ENCODE measurements at places on chromosomes 2 and 18.

- no peak for DNase-seq
These were observed 416.5 kb upstream of the GYPC start for GRCh38 chr2:126239320-126239955.

GRCh38 chr18:46868169-46868921, 49.0 kb downstream of the PIAS2 start:
- DNase-seq: no peak

- DNase-seq: no peak
These were observed 856.6 kb upstream of the VRK2 start for GRCh38 chr2:57190007-57190406.

DNA sequence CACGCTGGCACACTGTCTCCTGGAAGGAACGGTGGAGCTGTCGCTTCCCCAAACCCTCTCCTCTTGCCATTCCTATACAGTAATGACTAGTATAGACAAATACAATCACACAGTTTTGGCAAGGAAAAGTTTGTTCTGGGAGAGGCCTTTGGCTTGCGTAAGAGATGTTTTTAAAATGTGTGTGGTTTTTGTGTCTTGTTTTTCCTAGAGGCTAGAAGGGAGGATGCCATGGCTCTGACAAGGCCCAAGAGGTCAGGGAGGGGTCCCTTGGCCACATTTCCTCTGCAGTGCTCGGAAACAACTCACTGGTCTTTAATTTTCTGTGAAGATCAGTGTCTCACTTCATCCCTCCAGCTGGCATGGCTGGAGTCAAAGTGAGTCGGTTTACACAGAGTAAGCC, 195.9 kb downstream of the SH3RF3 start:
- no peak for DNase-seq

- no peak for DNase-seq
These were observed 44.8 kb downstream of the NAB1 start for GRCh38 chr2:190693533-190694232.

DNA sequence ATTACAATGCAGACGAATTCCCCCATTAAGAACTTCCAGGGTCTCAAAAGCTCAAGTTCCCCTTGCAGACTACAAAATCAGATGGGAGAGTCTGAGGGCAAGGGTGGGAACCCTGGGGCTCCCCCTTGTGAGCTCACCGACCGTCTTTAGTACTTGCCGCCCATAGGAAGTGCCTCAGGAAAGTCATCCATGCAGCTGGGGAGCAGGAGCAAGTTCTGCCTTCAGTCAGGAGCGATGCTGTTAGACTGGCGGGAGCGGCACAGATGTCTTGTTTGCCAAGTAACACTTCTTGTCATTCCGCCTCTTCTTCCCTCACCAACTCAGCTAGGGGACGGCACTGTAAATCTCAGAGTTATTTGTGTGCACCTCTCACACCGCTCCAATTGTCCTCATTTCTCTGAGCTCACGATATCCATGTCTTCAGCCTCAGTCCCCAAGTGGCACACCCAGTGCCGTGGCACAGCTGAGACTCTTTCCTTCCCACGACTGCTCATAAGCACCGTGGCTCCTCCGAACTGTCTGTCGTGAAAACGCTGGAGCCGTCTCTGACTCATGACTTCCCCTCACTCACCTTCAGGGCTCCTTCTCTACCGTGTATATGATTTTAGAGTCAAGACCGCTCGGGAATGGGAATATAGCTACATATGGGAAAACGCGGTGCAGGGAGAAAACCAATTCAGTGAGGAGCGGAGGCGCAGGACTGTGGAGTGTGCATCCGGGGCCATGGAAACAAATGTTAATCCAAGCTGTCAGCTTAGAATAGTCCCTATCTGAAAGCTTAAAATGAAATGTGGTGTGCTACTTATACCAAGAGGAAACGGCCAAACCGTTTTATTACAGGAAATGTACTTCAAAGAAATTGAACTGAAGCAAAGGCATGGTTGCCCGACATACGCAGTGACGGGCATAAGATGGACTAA, 34.0 kb downstream of the UXS1 start:
- DNase-seq: peak; percentile 45

- no peak for DNase-seq
These were observed 1389.1 kb upstream of the TMEFF2 start for GRCh38 chr2:193583638-193584400.

DNA sequence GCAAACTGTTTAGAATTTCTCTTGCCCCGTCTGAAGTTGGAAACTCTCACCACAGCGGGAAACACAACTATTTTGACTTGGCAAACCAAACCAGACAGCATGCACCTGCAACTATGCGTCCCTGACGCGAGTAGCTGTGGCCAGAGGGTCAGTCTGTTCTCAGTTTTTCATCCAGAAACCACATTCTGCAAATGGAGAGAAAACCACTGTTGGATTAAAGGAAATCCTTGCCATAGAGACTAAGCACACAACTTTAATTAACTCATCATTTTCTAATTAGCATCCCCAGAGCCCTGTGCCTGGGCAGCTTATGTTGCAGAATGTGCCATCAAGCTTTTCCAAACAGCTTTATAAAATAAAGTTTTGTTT, 415.7 kb upstream of the TCF4 start:
- DNase-seq: no peak

DNA sequence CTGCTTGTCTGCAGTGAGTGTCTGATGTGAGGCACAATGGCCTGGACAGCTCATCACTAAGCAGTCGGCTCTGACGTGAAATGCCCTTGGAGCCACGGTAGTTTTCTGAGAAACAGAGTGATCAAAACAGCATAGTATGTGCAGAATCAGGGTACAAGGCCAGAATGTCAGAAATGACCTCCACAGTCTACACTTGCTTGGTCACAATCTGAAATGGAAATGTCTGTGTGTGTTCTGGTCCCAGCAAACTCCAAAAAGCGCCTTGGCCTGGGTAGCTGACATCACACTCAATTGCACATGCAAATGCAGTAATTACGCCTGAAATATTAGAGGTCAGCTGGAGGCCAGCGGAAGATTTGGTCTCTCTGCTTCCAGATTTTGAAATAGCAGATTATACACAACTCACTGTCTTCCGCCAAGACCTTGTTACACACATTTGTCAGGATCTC, 95.4 kb downstream of the CTAGE1 start:
- DNase-seq: no peak

DNA sequence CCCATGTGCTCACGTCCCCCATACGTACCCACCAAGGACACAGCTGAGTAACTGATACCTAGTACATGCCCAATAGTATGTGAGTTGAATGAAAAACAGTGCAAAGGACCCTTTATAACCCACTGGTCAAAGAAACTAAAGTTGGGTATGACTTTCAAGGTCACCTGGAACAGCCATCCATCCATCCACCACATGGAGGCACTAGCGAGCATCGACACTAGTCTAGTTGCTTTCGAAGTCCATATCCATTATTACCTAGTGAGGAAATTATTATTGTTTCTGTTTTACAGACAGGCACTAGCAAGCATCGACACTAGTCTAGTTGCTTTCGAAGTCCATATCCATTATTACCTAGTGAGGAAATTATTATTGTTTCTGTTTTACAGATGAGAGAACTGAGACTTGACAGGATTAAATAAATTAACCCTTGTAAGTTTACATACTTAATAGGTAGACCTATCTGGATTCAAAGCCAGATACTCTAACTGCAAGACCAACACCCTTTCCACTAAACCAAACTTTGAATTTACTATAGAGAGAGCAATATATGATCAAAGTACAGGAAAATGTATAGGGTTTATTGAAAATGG, 233.7 kb downstream of the METTL4 start:
- DNase-seq: no peak

DNA sequence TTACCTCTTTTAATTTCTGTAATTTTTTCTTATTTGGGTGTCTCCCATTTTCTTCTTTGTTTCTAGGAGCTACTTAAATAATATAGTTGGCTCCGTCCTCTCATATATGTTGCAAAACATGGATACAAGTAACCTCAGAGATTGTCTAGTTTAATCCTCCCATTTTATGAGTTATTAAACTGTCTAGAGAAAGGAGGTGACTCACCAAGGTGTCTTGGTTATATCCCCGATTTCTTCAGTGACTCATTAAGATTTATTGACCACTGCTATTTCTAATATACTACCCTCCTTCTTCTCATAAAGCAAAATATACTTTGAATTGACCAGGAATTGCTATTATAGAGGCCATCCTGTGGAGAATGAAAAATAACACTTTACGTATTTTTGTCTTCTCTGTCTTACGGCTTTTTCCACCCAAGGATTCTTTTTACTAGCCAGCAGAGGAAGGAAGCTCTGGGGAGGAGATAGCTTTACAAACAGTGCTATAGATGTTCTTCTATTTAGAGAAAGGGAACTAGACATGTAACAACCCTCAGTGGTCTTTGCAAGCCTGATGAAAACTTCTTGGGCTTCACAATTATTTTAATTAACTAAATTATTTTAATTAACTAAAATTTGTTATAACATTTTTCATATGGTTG, 300.4 kb upstream of the TNP1 start:
- no peak for DNase-seq

DNA sequence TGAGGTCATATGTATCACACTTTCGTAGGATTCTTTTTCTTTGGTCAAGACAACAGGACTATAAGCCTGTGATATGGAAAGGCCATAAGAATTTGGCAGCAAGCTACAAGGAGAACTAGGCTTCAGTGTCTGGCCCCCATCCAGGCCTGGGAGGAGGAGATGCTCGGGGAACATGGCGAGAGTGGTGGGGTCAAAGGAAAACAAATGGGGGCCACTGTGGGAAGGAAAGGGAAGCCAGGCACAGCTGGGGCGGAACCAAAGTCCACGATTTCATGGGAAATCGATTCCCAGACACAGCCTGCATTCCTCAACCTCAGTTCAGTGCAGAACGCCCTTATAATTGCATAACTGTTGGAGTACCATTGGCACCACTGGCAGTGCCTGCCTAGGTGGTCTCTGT, 58.2 kb downstream of the MBP start:
- no peak for DNase-seq

DNA sequence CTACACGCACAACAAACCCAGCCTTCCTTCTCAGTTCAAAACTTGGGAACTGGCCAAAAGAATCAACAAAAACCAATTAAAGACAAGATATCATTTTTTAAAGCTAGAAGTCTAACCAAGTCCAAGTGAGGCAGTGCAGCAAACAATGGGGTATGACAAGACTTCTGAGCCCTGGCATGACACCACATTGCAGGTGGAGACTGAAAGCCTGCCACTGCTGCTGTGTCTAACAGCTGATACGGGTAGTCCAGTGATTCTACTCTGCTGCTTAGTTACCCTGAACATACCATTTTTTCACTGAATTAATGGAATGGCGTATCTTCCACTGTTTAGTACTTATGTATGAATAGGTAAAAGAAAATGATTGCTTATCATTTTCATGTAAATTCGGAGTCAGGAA, 47.4 kb upstream of the KIDINS220 start:
- DNase-seq: no peak

- DNase-seq: no peak
These were observed 324.5 kb upstream of the EPHA4 start for GRCh38 chr2:221896505-221897151.

- no peak for DNase-seq
These were observed 2.2 kb upstream of the NRP2 start for GRCh38 chr2:205680067-205680466.

DNA sequence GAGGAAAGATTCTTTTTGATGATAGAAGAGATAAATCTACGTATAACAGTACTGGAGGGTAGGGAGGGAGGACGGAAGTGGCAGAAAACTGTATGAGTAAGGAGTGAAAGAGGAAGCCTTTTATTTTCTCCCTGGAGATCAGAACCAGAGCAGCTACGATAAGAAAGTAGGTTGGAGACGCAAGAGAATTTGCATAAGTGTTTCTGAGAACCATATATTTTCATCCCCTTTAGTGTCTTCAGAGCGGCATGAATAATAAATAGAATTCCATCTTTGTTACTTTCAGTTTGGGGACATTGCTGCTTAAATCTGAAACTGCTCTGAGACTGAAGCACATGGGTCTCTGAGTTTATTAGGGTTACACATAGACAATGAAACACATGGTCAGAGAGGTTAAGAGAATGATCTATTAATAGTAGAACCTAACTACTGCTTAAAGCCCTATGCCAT, 230.2 kb upstream of the TNP1 start:
- DNase-seq: no peak

DNA sequence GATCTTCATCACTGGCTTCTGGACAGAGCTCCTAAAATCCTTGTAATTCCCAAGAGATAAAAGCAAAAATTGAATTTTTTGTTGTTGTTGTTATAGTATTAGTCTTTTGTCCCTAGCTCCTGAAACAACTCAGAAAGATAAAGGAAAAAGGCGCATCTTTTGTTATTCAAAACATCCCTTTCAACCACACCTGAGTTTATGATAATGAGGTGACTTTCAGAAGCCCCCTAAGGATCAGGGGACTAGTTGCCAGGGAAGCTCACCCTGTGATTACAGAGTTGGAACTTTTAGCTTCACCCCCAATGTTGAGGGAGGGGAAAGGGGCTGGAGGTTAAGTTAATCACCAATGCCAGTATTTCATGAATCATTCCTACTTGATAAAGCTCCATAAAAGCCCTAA, 10.3 kb upstream of the CERKL start:
- DNase-seq: no peak

GRCh38 chr2:127593228-127594115, 52.5 kb upstream of the GPR17 start:
- DNase-seq: no peak

- DNase-seq: no peak
These were observed 252.8 kb upstream of the APCDD1 start for GRCh38 chr18:10201659-10202058.

DNA sequence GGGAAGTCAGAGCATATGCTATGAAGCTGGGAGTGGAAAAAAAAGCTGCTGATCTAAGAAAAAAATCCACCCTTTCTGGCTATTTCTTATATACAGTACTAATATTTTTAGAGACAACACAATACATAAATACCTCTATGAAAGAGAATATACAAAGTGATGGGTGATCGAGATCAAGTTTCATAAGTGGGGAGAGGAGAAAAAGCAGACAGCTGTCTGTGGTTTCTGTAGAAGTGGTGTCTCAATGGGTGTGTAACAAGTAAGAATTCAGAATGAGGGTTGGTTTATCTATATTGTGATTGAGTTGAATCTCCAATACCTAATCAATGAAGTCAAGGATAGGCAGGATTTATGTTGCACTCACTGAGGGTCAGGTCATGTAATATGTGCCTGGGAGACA, 191.0 kb downstream of the HNMT start:
- DNase-seq: no peak

DNA sequence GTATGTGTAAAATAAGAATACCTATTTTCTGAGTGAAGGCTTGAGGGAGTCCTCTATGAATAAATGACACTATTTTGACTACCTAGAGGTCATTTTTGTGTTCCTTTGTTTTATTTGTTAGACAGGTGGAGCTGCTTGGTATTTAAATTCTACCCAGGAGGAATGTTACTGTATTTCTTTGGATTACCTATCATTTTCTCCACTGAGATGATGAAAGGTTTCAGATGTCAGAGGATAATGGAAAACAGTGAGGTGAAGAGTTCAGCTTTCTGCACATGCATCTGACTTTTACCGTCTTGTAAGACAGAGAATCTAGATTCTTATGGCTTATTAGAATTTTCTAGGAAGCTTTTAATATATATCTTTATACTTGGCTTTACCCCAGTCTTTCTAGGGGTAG, 689.8 kb upstream of the NXPH2 start:
- no peak for DNase-seq

GRCh38 chr2:9808334-9809063, 34.8 kb upstream of the TAF1B start:
- DNase-seq: no peak

Measured in stimulated activated CD8-positive, alpha-beta memory T cell treated with anti-CD3 and anti-CD28 coated beads, Interleukin-15, amount 100 ng/mL, for 4 hours (primary cell).